ENCODE measurements at places on chromosomes 2 and 18.

DNA sequence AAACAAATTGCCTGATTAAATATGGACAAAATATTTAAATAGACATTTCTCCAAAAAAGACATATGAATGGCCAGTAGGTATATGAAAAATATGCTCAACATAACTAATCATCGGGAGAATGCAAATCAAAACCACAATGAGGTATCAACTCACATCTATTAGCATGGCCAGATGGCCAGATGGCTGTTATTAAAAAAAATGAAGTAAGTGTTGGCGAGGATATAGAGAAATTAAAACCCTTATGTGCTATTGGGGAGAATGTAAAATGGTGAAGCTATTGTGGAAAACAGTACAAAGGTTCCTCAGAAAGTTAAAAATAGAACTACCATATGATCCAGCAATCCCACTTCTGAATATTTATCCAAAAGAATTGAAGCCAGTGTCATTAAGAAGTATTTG is 272.3 kb upstream of the ZNF804A start:
- DNase-seq, result no peak

GRCh38 chr2:109472331-109472959 is 141.3 kb downstream of the SEPTIN10 start:
- DNase-seq, result no peak

GRCh38 chr2:193357508-193357907 is 1162.8 kb upstream of the TMEFF2 start:
- no peak for DNase-seq

DNA sequence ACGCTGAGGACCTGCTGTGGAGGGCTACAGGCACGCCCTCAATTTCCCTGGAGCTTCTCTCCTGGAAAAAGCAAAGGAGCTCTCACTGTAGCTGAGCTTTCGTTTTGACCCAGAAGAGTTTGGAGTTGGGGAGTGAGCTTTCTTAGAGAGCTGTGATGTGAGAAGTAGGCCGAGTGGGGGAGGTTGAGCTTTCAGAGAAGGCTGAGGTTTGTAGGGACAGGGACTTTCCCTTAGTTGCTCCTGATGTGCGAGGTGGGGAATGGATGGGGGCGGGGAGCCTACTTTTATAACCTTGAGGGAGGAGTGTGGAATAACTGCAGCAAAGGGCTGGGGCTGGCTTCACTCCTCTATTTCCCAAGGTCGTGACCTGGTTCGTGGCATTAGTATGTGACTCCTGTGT is 47.1 kb downstream of the ZNF532 start:
- no peak for DNase-seq

GRCh38 chr18:45526114-45526841 is 89.0 kb upstream of the SLC14A2 start:
- no peak for DNase-seq

- DNase-seq, result no peak
Measured at GRCh38 chr2:21599417-21599816, 475.6 kb downstream of the TDRD15 start.

- no peak for DNase-seq
Measured at GRCh38 chr2:159381574-159381973, 95.1 kb upstream of the WDSUB1 start.

DNA sequence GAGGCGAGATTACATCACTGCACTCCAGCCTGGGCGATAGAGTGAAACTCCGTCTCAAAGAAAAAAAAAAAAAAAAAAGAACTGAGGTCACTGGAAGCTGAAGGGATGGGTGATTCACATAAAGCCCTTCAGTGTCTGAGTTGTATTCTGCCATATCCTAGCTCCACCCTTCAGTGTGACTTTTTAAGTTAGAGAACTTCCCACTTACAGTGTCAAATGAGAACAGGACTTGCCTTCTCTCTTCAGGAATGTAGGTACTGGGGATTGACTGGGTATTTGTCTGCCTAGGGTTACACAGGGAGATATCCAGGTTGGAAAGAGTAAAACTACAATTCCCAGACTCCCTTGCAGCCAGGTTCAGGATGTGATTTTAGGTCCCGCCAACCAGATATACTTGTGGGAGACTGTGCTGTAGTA is 37.9 kb downstream of the EHD3 start:
- no peak for DNase-seq

- DNase-seq, result no peak
Measured at GRCh38 chr2:240732911-240733622, 41.4 kb downstream of the AQP12A start.

DNA sequence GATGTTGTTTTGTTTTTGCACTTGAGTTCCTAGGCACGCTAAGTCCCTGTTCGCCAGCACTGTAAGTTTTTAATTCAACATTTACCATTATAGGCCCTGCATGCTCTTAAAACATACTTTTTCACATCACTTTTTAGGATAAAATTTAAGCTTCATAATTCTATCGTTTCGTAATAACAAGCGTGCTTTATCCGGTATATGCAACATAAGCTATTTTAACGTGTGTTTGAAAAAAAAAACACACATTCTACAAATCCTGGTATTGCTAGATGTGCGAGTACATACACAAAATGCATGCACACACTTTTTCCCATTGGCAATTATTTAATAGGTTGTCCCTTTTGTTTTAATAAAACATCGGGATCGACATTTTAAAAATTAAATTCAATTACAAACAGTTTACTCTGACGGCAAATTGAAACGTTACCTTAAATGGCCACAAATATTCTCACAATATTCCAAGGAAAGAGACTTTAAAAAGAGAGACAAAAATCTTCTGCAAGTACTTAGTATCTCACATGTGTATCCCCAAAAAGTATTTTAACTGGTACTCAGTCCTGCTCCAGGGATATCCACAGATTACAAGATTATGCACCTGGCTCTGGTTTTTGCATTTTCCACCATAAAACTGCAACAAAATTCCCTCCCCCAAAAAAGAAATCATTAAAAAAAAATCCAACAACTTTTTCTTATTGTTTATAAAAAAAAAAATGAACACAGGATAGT is 1.0 kb upstream of the TCF4 start:
- no peak for DNase-seq

DNA sequence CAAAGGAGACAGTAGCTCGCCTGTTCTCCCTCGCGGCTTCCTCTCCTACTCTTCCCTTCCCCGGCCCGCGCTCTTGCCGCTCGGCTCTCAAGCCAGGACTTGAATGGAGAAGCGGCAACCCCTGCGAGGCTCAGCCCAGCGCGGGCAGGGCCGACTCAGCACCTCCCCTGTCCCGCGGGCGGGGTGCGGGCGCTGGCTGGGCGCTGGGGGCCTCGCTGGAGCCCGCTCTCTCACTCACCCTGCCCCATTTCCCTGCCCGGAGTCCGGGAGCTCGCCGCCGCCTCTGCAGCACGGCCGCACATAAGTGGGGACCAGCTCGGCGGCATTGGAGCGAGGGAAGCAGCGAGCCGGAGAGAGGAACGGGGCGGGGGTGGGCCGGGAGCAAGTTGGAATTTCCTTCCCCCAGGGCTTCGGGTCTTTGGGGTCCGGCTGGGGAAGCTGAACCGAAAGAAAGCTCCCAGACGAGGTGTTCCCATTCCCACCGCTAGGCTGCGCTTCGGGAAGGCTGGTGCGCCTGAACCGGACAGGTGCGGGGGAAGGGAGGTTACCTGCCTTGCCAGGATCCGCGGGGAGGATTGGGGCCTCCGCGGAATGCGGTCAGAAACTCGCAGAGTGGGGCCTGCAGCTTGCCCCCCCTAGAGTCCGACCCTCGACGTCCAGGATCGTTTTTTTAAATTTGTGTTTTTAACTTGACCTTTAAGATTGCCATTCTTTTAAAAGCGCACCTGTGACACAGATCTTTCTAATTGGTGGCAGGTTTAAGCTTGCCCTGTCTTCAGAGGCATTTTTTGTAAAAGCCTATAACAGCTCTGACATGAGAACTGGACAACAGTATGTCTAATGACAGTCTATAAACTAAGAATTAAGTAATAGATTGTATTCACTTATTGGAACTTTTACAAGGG is at the start of gene COBLL1:
Gene COBLL1, minus strand, starts transcription at position 105 of the 905 bp plus-strand sequence. CDS start 627 bp downstream, outside the sequence.
- peak; percentile 94 for DNase-seq

- peak; percentile 31 for DNase-seq
Measured at GRCh38 chr2:241598487-241598886, 38.5 kb downstream of the THAP4 start.

DNA sequence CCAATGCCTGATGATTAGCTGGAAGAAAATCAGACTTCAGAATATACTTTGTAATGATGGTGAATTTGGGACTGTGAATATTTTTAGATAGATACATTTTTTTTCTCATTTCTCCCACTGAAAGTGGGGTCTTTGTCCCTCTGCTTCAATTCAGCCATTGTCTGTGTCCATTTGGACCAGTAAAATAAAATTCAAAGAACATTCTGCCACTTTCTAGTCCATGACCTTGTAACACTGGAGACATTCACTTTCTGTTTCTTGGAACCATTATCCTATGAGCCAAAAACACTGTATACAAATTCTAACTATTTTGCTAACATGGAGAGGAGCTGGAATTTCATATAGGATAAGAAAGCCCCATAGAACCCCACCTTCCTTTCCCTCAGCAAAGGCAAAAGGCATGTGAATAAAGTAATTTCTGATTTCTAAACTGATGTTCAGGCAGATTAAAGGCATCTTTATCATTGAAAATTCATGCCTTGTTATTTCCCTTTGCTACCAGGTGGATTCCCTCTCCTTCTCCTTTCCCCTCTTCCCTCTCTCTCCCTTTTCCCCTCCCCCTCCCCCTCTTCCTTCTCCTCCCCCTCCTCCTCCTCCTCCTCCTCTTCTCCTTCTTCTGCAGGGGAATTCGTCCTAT is 2010.4 kb upstream of the LRRTM1 start:
- DNase-seq, result no peak

DNA sequence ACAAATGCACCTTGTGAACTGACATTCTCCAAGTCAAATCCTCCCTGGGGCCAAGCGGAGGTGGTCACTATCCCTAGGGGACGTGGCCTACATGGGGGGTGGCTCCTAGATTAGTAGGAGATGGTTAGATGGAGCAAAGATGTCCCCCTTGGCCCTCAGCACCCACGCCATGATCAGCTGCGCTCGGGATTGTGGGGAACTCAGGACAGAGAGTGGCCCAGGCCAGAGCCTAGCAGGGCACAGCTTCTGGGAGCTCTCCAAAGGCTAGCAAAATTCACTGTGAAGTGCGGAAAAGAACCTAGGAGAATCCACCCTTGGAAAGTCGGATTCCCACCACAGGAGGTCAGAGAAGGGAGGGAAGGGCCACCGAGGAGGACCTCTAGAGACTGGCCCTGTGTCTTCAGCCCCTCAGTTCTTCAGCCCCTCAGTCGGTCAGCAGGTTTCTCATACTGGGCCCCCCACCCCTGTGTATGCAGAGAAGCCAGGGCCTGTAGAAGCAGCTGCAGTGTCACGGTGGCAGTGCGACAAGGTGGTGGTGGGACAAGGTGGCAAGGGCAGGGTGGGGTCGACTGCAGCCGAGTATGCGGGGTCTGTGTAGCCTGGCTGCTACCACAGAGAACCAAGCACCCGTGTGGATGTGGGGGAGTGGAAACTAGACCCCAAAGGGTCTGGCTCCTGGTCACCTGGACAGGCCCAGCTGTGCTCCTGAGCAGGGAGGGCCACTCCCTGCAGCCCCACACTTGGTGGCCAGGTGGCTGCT is 18.4 kb downstream of the GPR55 start:
- no peak for DNase-seq

GRCh38 chr18:77124452-77124922 is 8.1 kb downstream of the MBP start:
- DNase-seq, result no peak

GRCh38 chr2:174051741-174052583 is 86.8 kb upstream of the SP3 start:
- DNase-seq, result peak; percentile 94

DNA sequence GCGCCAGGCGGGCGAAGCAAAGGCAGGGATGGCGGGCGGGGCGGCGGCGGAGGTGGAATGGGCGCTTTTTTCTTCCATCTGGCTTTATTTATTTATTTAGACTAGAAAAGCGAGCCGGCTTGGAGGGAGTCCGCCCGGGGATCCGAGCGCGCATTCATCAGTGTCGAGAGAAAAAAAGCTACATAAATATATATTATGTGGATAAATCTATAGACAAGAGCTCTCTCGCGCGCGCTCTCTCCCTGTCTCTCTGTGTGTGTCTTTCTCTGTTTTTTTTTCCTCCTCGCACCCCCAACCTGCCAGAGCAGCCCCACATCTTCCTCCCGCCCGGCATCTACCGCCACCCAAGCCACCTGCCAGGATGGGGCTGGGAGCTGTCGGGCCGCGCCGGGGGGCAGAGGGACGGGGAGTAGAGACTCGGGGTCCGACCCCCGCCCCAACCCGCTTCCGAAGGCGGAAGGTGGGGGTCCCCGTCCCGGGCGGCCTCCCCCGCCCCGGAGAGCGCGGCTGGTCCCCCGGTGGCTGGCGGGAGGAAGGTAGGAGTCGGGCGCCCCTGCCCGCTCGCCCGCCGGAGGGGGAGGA is 972 bp upstream of the CELF4 start:
- no peak for DNase-seq

DNA sequence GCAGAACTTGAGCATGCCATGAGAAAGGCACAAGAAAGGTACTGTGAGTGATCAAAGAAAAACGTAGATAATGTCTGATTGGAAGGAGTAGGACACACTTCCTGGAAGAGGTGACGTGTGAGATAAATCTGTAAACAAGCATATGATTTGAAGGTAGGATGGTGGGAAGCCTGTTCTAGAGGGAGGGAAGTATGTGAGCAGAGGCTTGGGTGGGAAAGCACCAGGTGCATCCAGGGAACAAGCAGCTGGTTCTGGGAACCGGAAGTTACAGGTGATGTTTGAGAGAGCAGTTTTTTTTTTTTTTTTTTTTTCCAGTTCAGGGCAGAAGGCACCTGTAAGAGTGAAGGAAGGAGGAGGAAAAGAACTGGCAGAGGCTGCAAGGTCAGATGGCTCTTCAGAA is 116.6 kb upstream of the EFEMP1 start:
- no peak for DNase-seq

- no peak for DNase-seq
Measured at GRCh38 chr2:117118994-117119393, 695.5 kb upstream of the DDX18 start.

DNA sequence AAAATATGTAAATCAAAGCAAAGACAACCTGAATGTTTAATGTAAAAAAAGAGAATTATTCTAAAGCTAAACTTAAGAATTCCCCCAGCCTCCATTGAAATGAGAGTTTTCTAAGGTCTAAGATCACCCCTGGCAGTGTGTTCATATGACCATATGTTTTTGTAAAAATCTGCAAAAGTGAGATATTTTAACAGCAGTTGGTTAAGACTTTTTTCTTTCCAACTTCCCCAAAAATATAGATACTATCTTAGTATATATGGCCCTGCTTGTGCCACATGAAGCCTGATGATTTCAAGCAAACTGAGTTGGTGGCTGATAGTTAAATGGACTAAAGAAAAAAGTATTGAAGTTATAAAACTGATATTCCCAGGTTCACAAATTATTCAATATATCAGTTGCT is 35.4 kb downstream of the ZNF804A start:
- DNase-seq, result no peak
